ENCODE measurements at places on chromosomes 1 and 21.

- no peak for DNase-seq
These were observed 735.7 kb upstream of the CXADR start for GRCh38 chr21:16777041-16777720.

DNA sequence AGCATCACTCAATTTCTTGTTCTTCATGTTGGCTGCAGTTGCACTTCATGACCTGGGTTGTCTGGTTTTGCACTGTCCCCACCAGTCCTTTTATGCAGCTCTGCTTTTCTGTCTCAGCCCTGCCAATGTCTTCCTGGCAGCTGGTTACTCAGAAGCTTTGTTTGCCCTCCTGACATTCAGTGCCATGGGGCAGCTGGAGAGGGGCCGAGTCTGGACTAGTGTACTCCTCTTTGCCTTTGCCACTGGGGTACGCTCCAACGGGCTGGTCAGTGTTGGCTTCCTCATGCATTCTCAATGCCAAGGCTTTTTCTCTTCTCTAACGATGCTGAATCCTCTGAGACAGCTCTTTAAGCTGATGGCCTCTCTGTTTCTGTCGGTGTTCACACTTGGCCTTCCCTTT lies 6.6 kb downstream of the PIGV start:
- no peak for DNase-seq

- no peak for DNase-seq
These were observed 49.4 kb upstream of the KIAA1614 start for GRCh38 chr1:180863158-180863775.

DNA sequence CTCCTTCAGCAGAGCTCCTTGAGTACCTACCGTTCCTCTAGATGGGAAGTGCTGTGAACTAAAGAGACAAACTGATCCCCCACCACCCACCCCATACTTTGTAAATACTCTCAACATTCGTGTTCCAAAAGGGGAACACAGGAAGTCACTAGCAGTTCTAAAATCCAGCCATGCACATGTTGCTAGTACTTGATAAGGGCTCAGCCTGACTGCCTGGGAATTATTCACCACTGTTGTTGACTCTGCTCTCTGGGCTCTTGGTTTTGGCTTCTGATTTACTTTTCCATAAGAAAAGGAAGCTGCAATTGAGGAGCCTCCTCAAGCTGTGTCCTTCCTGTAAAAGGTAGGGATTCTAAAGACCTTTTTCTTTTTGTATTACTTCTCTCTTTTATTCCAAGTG lies 67.5 kb downstream of the IVNS1ABP start:
- DNase-seq, result no peak

- DNase-seq, result no peak
These were observed 14.7 kb upstream of the DISC1 start for GRCh38 chr1:231611851-231612250.

DNA sequence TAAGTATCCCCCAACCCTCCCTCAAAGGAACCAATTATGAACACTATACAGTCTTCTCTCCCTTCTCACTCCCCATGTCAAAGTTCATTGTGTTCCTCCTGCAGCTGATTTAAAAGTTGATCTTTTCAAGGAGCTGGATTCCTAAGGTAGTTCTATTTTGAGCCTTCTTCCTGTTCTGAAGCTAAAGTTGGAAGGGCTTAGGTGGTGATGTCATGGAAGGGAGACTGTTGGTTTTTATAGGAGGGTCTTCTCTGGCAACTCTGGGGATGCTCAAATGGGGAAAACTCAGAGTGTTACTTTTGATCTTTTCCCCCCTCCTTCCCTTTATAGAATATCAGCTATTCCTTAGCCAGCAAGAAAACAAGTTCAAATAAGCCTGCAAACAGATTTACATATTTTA lies 83.0 kb upstream of the AK4 start:
- DNase-seq, result no peak

DNA sequence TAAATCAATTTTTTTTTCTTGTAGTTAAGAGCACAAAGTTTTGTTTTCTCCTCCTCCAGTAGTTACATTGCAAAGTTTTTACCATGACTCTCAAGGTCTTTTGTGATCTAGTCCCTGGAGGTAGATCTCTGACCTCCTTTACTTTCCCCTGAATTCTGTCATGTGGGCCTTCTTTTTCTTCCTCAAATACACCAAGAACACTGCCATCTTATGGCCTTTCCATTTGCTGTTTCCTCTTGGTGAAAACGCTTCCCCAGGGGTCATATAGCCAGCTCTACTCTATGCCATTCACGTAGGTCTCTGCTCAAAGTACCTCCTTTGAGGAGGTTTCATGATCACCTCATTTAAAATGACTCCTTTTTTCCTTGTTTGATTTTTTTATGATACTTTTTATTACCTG lies 2.7 kb downstream of the DDX20 start:
- no peak for DNase-seq
